Daoy (cell line): ENCODE measurements at places on chromosomes 4 and X.

DNA sequence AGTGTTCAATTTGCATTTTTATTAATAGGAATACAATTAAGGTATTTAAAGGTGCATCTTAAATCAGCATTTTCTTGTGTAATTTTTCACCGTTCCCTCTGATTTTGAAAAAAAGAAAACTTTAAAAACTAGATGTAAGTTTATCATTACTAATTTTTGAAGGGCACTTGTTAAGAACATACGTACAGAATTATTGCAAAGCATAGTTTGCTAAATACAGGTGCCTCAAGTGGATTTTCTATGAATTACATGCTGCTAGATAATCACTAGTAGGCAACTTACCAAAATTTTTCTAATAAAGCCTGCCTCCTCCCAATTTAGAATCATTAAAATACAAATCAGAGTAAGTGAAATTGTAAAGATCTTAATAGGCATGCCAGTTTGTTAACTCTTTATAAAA, 8.5 kb downstream of the CNKSR2 start:
- no peak for DNase-seq

GRCh38 chr4:62901101-62901500, 1508.1 kb downstream of the TECRL start:
- DNase-seq = no peak

- DNase-seq = peak; percentile 2
Measured at GRCh38 chr4:36332023-36332781, 50.8 kb downstream of the DTHD1 start.

GRCh38 chrX:24553011-24553410, 87.9 kb downstream of the PDK3 start:
- DNase-seq = no peak

DNA sequence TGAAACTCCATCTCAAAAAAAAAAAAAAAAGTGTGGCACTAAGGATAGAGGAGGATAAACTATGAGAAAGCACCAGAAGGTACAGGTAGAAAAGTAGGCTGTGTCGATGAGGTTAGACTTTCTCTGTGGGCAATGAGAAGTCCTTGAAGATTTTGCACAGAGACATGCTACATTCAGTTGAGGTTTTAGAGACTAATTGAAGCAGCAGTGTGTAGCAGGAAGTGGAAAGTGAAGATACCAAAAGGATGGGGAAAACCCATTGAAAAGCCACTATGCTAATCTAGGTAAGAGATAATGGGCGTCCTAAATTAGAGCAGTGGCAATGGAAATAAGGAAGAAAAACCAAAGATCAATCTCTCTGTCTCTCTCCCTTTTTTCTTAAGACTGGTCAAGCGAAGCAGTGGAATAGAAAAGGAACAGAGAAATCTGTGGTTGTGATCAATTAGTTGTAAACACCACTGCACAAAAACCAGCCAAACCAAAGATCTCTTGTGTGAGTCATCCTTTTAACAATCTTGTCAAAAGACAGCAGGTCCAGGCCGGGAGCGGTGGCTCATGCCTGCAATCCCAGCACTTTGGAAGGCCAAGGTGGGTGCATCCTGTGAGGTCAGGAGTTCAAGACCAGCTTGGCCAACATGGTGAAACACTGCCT, 3.5 kb downstream of the SPINK2 start:
- DNase-seq = peak; percentile 15

- no peak for DNase-seq
Measured at GRCh38 chr4:114026447-114026846, 47.0 kb upstream of the ARSJ start.

DNA sequence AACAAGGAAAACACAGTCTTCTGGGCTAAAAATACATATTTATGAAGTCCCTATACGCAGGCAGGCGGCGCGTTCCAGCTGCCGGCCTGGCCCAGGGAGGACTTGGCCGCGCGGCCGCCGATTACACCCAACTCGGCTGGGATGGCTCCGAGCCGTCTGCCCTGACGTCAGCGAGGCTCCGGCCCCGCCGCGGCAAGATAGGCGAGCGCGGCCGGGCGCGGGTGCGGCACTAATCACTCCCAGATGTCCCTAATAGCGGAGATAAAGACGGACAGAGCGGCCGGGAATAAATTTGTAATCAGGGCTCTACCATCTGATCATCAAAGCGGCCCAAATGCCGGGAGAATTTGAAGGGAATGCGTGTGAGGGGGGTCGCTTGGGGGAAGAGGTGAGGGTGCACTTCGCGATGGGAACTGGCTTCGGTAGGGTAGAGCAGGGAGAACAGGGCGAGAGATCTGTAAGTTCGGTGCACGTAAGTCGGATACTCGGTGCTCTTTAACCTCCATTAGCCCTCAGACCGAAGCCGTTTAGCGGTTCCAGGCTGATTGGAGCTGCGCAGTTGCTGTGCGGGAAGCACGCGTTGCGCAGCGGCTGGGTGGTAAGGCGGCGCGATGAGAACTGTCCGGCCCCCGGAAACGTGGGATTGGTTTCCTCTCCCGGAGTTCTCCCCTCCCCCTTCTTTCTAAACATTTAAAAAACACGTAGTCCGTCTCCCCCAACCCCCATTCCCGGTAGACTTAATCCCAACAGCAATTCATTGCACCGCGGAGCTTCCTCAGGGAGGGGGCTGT, 7.7 kb downstream of the HAND2 start:
- peak; percentile 67 for DNase-seq

- no peak for DNase-seq
Measured at GRCh38 chrX:14826319-14826718, 46.5 kb downstream of the FANCB start.

DNA sequence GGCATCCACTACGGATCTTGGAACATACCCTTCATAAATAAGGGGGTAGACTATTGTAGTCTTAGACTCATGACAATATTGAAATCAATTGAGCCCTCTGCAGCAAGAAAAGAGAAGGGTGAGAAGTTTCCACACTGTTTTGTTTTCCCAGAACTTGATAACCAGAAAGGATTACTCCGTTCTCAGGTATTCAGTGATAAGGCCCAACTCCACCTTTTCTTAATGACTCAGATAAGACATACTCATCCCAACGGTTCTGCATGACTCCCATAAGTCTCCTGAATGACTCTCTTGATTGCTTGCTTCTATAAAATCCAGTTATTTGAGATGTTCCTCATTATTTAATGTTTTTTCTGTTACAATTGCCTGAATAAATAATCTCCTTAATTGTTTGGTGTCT, 111.7 kb downstream of the PABPC4L start:
- DNase-seq = no peak

DNA sequence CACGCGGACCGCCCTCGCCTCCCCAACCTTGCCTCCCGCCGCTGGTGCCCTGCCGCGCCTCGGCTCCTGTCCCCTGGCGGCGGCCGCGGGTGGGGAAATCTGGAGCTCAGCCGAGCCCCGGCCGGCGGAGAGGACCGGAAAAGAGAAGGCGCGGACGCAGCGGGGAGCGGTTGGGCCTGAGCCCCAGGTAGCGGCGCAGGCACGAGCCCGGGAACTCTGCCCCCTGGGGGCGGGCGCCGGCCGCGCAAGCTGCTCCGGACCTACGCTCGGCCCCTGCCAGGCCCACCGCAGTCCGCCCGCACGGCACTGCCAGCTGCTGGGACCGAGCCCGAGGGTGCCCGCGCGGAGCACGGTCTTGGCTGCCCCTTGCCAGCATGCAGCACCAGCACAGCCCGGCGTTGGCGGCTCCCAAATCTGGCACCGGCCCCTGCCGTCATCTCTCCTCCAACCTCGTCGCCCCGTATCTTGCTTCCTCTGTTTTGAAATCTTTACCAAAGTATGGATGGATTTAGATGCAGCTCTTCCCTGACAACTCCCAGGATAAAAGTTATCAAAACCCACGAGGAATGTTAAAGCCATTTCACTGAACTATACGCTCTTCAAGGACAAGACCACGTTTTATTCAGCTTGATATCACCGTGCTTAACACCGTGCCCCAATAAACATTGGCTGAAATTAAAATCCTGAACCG, at the start of gene PRSS12:
Gene PRSS12 (minus strand): TSS at position 161 of the 691 bp plus-strand sequence. CDS start 283 bp downstream, outside the sequence.
- peak; percentile 79 for DNase-seq

DNA sequence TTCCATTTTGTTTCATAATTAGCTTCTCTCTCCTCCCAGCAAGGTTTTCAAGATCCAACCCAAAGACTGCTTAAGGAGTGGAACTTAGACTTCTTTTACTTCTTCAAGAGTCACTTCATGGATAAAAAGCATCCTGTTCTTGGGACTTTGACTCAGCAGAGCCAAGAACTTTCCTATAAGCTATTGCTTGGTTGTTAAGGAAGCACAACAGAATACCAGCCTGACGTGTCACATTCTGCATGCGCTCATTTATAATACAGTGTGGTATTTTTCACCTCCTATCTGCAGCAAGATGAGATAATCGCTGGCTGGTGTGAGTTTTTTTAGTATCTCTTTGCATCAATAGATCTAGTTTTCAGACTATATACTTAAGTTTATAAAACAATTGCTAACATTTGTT, 152.1 kb downstream of the PALLD start:
- DNase-seq = peak; percentile 57

- peak; percentile 11 for DNase-seq
Measured at GRCh38 chr4:183430317-183430993, 14.0 kb upstream of the CDKN2AIP start.

GRCh38 chrX:103418811-103419340, 42.5 kb downstream of the BEX3 start:
- DNase-seq = no peak

DNA sequence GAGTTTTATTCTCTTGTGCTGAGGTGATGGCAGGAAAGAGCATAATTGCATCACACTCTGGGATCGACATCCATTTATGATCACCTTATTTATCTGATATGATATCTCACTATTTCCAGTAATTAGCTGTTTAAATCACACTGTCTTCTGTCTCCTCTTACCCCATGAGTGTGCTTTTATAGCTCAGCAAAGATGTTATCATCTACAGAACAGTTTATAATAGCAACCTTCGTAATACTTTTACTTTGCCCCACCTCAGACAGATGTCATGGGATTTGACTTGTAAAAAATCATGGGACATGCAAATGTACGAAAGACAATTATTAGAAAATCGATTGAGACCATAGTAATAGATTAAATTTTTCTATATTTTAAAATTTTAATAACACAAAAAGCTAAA, 1122.3 kb upstream of the PCDH10 start:
- DNase-seq = no peak

- no peak for DNase-seq
Measured at GRCh38 chr4:53538756-53539155, 52.5 kb downstream of the LNX1 start.

GRCh38 chr4:17930256-17930655, 91.3 kb downstream of the LCORL start:
- DNase-seq = no peak

GRCh38 chr4:70954032-70954431, 39.4 kb upstream of the DCK start:
- DNase-seq = no peak

DNA sequence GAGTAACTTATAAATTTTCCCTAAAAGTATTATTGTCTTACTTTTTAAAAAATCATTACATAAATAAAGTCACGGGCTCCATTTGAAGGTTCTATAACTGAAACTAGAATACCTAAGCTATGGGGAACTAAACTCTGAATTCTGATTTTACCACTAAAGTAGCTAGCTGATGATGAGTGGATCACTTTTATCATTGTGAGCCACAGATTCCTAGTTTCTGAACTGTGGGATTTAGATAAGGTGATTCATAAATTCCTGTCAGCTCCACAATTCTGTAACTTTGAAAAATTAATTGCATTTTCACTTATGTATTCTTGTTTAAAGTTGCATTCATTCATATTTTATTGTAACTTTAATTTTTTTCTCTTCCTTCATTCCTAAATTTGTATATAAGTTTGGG, 540.9 kb downstream of the GBA3 start:
- no peak for DNase-seq

DNA sequence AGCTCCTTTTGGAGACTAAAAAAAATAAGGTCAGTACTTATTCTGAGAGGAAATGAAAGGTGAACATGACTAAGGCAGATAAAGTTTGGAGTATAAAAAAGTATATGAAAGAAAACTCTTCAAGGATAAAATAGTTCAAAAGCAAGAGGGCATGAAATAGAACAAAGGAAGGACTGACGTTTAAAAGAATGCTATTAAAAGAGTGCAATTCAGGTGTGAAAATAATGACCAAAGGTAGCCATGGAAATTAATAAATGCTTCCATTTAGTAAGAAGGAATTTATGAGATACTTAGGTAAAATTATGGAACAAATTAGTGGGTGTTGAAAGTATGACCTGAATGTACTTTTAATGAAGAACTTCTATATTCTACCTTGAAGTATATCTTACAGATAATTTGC, 128.2 kb upstream of the WDFY3 start:
- DNase-seq = no peak

DNA sequence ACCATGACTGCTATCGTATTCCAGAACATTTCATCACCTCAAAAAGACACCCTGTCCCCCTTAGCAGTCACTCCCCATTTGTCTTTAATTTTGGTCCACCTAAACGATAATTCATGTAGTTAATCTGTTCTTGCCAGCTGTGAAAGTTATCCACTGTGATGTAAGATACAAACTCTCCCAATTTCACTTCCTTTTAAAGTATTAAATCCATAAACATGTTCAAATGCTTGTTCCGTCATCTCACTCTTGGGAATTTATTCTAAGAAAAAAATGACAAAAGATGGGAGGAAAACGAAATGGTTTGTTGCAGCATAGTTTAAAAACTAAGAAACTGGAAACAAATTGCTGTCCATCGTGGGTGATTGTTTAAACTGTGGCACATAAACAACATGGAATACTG, 53.7 kb upstream of the IRF2 start:
- DNase-seq = no peak

GRCh38 chr4:15213302-15213970, 211.2 kb downstream of the CPEB2 start:
- no peak for DNase-seq

DNA sequence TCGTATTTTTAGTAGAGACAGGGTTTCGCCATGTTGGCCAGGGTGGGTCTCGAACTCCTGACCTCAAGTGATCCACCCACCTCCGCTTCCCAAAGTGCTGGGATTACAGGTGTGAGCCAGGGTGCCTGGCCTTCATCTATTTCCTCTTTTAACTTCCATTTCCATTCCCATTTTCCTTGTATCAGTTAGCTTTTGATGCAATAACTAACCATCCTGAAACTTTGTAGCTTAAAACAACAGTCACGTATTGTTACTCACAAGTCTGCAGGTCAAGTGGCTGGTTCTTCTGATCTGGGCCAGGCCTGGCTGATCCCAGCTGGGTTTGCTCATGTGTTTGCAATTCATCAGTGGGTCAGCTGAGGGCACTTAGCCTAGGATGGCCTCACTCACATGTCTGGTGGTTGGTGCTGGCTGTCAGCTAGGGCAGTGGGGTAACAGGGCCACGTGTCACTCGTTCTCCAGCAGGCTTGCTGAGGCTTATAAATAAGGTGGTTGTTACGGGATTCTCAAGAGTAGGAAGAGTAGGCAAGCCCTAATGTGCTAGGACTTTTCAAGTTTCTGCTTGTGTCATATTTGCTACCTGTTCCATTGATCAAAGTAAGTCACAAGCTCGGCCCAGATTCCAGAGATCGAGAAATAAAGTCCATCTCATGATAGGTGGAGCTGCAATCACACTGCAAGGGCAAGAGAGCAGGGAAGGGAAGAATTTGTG, 88.2 kb downstream of the SOWAHB start:
- DNase-seq = no peak

- no peak for DNase-seq
Measured at GRCh38 chr4:7202411-7202810, 10.1 kb downstream of the SORCS2 start.
